ENCODE measurements at places on chromosomes 16 and 17. TPM values are rescaled to one million over a fixed set of nuclear protein-coding genes. Genes with fewer than 3 reads are reported as not detected.

DNA sequence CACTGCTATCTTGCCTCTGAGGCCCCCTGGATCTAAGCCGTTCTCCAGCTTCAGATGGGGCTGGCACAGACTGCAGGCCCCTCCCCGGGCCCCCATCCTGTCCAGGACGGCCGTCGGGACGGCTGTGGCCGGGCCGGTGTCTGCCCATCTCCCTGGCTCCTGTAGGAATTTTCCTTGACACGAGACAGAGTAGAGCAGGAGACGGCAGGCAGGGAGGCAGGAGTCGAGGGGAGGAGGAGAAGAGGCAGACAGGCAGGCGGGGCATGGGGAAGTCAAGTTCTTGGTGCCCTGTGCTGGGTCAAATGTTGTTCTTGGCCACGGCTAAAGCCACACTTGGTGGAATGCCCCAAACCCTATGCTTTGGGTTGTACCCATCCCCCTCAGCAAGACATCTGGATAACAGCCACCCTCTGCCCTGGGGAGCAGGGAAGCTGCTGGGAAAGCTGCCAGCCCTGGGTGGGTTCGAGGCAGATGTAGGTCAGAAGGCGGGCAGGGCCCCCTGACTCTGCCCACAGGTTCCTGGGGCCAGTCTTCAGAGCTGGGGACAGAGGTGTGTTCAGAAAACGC, 4.0 kb downstream of the C1QTNF1 start:
- no peak for DNase-seq

GRCh38 chr17:1957037-1957436, 68.1 kb downstream of the RTN4RL1 start:
- no peak for DNase-seq

- no peak for DNase-seq
Measured at GRCh38 chr17:71802663-71803062, 318.2 kb upstream of the SOX9 start.

Gene TBC1D3H
- total RNA-seq = not detected

Gene HOXB8
- total RNA-seq = not detected

Gene HASPIN
- total RNA-seq = 8.9 TPM

Gene TNFSF13
- total RNA-seq = 5.3 TPM

Measured in mammary epithelial cell (primary cell).